Mesothelial cell of epicardium (in vitro differentiated cells): ENCODE measurements at places on chromosomes 7 and 10. TPM values are rescaled to one million over a fixed set of nuclear protein-coding genes. Genes with fewer than 3 reads are reported as not detected.

VENTX gene
- total RNA-seq = 0.07 to 0.09 TPM in 2 of 3 replicates, not detected in the other

DGKI gene
- total RNA-seq = 1.7 to 2.2 TPM (median 2.0 TPM) in 3 replicates

PON3 gene
- not detected in 3 replicates for total RNA-seq

SCART1 gene
- 4.1 to 4.7 TPM (median 4.4 TPM) in 3 replicates for total RNA-seq

NSUN6 gene
- 21.9 to 25.1 TPM (median 22.2 TPM) in 3 replicates for total RNA-seq

COMMD3 gene
- total RNA-seq = 57.3 to 61.3 TPM (median 58.9 TPM) in 3 replicates

TMEM139 gene
- 6.1 to 10.1 TPM (median 7.9 TPM) in 3 replicates for total RNA-seq

PDZD7 gene
- total RNA-seq = 1.2 to 1.8 TPM (median 1.8 TPM) in 3 replicates

NUP42 gene
- 44.1 to 48.5 TPM (median 45.8 TPM) in 3 replicates for total RNA-seq

BUD31 gene
- 63.1 to 79.2 TPM (median 70.3 TPM) in 3 replicates for total RNA-seq

TLX1 gene
- total RNA-seq = not detected in 3 replicates

CAMK2B gene
- 1.8 to 1.9 TPM (median 1.9 TPM) in 3 replicates for total RNA-seq

CUZD1 gene
- total RNA-seq = not detected in 3 replicates

UNCX gene
- not detected in 3 replicates for total RNA-seq

EIF5AL1 gene
- total RNA-seq = 0.07 TPM in 2 of 3 replicates, not detected in the other

MPP7 gene
- 10.6 to 12.6 TPM (median 12.4 TPM) in 3 replicates for total RNA-seq

TMEM273 gene
- total RNA-seq = not detected in 3 replicates

GRID1 gene
- 0.11 to 0.54 TPM (median 0.22 TPM) in 3 replicates for total RNA-seq

ABCB4 gene
- 2.1 to 2.3 TPM (median 2.3 TPM) in 3 replicates for total RNA-seq

MSMB gene
- not detected in 3 replicates for total RNA-seq

FZD1 gene
- 15.3 to 15.4 TPM (median 15.3 TPM) in 3 replicates for total RNA-seq

PRKAR2B gene
- total RNA-seq = 7.8 to 8.3 TPM (median 7.8 TPM) in 3 replicates

ARHGEF35 gene
- total RNA-seq = 14.9 to 15.9 TPM (median 15.0 TPM) in 3 replicates
